Peyer's patch (tissue), 4 donors: ENCODE measurements at places on chromosomes 6 and 20. TPM values are rescaled to one million over a fixed set of nuclear protein-coding genes. Genes with fewer than 3 reads are reported as not detected.

DNA sequence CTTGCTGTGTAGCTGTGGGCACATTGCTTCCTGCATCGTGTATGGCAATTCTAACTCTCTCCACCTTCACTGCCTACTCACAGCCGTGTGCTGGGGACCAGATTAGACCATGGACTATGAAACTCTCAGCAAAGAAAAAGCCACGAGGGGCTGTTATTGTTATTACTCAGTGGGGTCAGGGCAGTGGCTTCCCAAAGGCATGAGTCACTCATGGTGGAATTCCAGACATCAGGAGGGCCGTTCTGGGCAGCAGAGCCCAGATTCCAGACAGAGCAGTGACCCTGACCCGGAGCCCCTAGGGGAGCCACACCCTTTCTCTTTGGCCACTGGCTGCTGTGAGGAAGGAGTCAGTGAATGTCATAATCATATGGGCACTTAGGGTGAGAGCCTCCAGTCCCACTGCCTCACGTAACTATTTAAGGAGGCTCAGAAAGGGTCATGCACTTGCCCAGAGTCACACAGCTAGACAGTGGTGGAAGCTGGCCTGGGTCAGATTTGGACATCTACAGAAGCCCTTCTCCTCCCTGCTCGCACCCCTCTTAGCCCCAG lies 22.2 kb upstream of the CCN5 start:
- no peak for DNase-seq
- no peak overlapping the region for H3K4me3 ChIP-seq
- no peaks in the 10 kb centered on the region for H3K27me3 ChIP-seq
- H3K27ac ChIP-seq: peak overlapping the region; percentile 40
- no peaks in the 10 kb centered on the region for H3K4me1 ChIP-seq

- H3K4me1 ChIP-seq: no peaks in the 10 kb centered on the region
- H3K4me3 ChIP-seq: no peak overlapping the region
- no peak overlapping the region for H3K27ac ChIP-seq
- no peak for DNase-seq
Measured at GRCh38 chr6:47788498-47788884, 6.7 kb downstream of the OPN5 start.

GRCh38 chr20:56788671-56789610 lies 159.8 kb downstream of the TFAP2C start:
- no peak overlapping the region for H3K27ac ChIP-seq
- no peaks in the 10 kb centered on the region for H3K27me3 ChIP-seq
- no peaks in the 10 kb centered on the region for H3K4me1 ChIP-seq
- no peak overlapping the region for H3K4me3 ChIP-seq

DNA sequence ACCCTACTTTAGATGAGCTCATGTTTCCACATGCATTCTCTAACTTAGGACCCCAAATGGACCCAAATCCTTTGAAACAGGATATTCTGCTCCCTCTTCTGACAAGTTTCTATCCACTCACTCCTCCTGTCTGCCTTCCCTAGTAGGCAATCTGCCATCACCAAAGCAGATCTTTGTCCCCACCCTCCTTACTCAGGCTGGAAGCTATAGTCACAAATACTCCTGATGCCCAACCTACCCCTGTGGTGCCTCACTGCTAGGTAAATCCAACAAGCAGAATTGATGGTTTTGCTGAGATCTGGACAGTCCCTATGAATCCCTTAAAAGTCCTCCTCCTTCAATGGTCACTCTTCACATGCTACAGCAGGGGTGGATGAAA lies 21.7 kb downstream of the ELOVL5 start:
- H3K4me1 ChIP-seq: no peaks in the 10 kb centered on the region
- DNase-seq: no peak
- no peak overlapping the region for H3K4me3 ChIP-seq

- peaks cover 2% of the 10 kb centered on the region for H3K4me1 ChIP-seq
- H3K27me3 ChIP-seq: no peaks in the 10 kb centered on the region
- no peak overlapping the region for H3K27ac ChIP-seq
Measured at GRCh38 chr20:63703976-63704748, 3.6 kb downstream of the ARFRP1 start.

DNA sequence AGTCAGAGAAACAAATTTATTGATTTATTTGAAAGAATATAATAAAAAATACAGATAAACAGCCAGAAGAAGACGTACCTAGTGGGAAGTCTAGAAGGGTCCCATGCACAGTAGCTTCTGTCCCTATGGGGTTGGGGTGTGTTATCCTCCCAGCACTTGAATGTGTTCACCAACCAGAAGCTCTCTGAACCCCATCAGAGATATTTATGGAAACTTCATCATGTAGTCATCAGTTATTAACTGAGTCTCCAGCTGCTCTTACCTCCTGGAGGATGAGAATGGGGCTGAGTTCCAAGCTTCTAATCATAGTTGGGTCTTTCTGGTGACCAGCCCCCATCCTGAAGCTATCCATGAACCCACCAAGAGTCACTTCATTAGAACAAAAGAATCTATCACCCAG lies 15.4 kb upstream of the USP45 start:
- no peaks in the 10 kb centered on the region for H3K27me3 ChIP-seq
- no peak for DNase-seq
- no peak overlapping the region for H3K27ac ChIP-seq
- H3K36me3 ChIP-seq: no peaks in the 10 kb centered on the region
- no peak overlapping the region for H3K4me3 ChIP-seq

GRCh38 chr20:32945710-32946221 lies 58.5 kb downstream of the SUN5 start:
- H3K36me3 ChIP-seq: no peaks in the 10 kb centered on the region
- H3K27ac ChIP-seq: no peak overlapping the region
- no peaks in the 10 kb centered on the region for H3K27me3 ChIP-seq
- no peak for DNase-seq
- H3K4me1 ChIP-seq: no peaks in the 10 kb centered on the region

DNA sequence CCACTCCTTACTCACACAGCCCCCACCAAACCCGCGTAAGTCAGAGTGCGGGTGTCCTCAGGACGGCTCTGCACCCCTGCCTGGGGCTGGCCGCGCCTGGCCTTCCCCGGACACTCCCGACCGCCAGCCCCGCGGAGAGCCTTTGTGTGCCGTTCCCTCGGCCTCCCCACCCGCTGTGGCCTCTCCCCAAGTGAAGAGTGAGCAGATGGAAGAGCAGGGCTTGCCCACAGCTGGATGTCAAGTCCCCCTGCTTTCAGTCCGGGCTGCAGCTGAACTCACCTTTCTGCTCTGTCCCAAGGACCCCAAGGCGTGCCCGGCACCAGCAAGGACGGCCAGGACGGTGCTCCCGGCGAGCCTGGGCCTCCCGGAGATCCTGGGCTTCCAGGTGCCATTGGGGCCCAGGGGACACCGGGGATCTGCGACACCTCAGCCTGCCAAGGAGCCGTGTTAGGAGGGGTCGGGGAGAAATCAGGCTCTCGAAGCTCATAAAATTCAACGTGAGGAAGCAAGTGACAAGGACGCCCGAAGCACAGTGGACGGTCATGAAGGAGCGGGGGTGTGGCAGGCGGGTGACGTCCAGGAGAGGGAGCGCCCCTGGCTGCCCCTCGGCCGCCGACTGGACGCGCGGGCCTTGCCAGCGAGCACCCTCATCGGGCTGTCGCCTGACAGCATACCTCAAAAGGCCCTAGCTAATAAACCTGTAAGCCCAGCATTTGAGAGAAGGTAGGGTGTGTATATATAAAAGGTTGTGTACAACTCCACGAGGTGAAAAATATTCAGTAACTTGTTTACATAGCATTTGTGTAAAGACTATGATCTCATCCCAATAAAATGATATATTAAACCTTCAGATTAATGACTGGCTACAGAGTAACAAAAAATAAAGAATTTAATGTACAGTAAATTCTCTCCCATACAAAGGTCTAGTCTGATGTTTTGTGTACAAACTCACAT lies 21.1 kb downstream of the TCFL5 start:
- H3K4me1 ChIP-seq: peaks cover 4% of the 10 kb centered on the region
- no peaks in the 10 kb centered on the region for H3K36me3 ChIP-seq
- H3K4me3 ChIP-seq: no peak overlapping the region
- H3K27ac ChIP-seq: no peak overlapping the region

GRCh38 chr6:161189891-161190290 lies 84.0 kb downstream of the AGPAT4 start:
- H3K36me3 ChIP-seq: no peaks in the 10 kb centered on the region
- no peak for DNase-seq
- H3K4me1 ChIP-seq: no peaks in the 10 kb centered on the region

The SMLR1 gene
- 7.1 TPM for total RNA-seq

The BMP7 gene
- not detected for total RNA-seq

The FUT9 gene
- not detected for total RNA-seq

The PTPRT gene
- total RNA-seq: 2.5 TPM

The RRAGD gene
- total RNA-seq: 4.8 TPM

The DPPA5 gene
- not detected for total RNA-seq

The SCRT2 gene
- total RNA-seq: not detected

The SRC gene
- total RNA-seq: 172 TPM
